Activated naive CD8-positive, alpha-beta T cell treated with anti-CD3 and anti-CD28 coated beads, Interleukin-2, amount 50 U/mL, for 24 hours (primary cell): ENCODE measurements at places on chromosomes 7 and 10.

DNA sequence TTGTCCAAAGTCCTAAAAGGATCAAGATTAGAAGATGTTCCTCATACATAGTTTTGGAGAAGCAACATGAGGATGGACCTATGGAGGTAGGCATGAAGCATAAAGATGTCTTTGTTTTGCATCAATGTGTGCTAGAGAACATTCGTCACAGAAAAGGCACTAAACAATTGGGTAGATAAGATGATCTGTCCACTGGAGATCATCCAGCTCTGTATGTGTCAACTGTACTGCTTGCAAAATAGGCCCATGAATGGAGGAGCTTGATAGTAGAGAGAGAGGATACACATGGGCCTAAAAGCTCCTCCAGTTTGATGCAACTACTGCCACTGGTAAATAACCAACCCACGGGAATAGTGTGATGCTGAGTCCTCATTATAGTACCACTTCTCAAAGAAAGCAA lies 286.4 kb upstream of the HGF start:
- DNase-seq, result no peak

- no peak for DNase-seq
Observed at GRCh38 chr10:126302826-126303665, 85.2 kb downstream of the ADAM12 start.

DNA sequence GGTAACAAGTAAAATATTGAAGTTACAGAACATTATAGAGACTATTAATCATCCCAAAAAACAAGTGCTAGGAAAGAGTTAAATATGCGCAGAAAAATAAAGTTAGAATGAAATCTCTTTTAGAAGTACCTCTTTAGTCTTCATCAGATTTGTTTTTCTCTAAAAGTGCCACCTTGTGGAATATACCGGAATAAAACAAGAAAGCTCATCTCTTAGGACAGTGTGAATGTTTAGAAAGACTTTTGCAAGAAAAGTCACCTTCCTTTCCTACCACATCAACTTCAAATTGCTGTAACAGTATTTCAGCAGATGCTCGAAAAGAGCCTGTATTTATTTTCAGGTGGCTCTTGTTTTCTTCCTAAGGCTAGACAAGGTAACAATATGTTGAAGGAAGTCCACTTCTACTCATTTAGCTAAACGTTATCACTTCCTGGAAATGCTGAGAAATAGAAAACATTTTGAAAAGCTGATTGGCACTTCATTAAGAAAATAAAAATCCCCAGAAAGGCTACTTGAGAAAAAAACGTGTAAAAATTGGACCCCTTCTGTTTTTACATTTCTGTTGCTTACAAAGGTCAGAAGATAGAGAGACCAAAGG lies 19.8 kb upstream of the FAM133B start:
- no peak for DNase-seq

DNA sequence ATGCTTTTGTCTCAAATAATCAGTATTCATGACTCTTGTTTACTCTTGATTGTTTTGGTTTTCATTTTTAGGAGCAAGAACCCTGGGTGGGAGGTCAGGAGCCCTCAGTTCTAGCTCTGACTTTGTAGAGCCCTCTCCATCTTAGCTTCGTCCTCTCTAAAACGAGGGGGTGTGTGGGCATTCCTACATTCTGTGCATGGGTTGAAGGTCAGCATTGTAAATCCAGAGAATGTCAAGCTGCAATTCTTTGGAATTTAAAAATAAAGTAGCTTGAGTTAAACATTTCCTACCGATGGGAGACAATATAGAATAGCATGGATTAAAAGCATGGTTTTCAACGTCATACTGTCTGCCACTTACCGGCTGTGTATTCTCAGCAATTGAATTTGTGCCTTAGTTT lies 128.3 kb downstream of the PRPF18 start:
- DNase-seq, result no peak

- no peak for DNase-seq
Observed at GRCh38 chr10:17007418-17007770, 122.2 kb downstream of the CUBN start.
